ENCODE measurements at places on chromosomes 1 and 21.

DNA sequence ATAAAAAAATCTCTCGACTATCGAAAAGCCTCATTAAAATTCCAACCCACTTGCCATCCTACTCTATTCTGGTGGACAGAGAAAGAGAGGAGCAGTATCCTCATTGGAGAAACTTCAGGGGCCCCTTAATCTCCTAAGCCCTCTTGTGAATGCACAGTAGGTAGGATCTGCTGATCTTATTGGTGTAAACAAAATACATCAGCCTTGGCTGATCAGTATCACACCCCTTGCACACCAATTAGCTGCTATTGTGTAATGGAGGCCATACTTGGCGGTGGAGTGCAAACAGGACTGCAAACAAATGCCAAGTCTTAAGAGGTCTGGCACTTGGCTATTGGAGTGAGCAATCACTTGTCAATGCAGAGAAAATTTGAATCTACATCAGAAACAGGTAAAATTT is 15.7 kb downstream of the VCAM1 start:
- DNase-seq, result no peak

GRCh38 chr1:57517587-57518374 is 93.9 kb upstream of the DAB1 start:
- DNase-seq, result no peak

DNA sequence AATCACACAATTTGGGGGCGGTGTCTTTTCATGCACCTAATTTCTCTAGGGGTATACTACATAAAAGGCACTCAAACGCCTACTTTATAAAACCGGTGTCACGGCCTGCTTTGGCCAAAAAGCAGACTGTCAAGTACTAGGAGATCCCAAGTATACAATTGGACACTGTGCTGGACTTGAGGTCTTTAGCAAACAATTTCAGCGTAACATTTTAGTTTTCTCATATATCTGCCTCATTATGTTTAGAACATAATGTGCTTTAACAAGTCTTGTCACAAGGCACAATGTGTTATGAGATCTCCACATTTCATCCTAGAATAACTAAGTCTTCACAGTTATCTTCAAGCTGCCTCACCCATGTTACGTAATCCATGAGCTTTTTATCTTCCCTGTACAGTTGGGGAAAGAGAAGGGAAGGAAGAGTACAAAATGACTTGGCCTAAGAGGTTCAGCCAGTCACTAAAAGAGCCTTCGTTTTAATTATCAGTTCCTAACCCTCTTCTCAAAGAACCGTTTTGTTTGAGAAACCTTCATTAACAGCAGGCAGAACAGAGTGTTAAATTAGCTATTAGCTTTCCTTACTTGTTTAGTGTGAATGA is 1.7 kb downstream of the SSX2IP start:
- no peak for DNase-seq

- no peak for DNase-seq
Measured at GRCh38 chr1:212699625-212700222, at the start of gene BATF3. Gene BATF3, minus strand, starts transcription at chr1:212699840. Its CDS starts 78 bp downstream, at chr1:212699762.

- DNase-seq, result no peak
Measured at GRCh38 chr1:171545523-171545922, 60.2 kb downstream of the PRRC2C start.
